M059J (cell line): ENCODE measurements at places on chromosomes 16 and 17. TPM values are rescaled to one million over a fixed set of nuclear protein-coding genes. Genes with fewer than 3 reads are reported as not detected.

CSHL1 gene
- total RNA-seq: not detected in 2 replicates

CDRT4 gene
- 0.59 TPM in 1 of 2 replicates, not detected in the other for total RNA-seq

FNDC8 gene
- not detected in 2 replicates for total RNA-seq

CDH11 gene
- total RNA-seq: 90.8 and 139 TPM in 2 replicates

PRR35 gene
- total RNA-seq: not detected in 2 replicates

TEX19 gene
- 0.05 TPM in 1 of 2 replicates, not detected in the other for total RNA-seq

TP53TG3C gene
- total RNA-seq: not detected in 2 replicates

SP6 gene
- total RNA-seq: 0.79 and 1.5 TPM in 2 replicates

COTL1 gene
- total RNA-seq: 270 and 331 TPM in 2 replicates

PSMD3 gene
- 138 and 170 TPM in 2 replicates for total RNA-seq

DCXR gene
- total RNA-seq: 81.6 and 117 TPM in 2 replicates

UNC13D gene
- 0.07 TPM in 1 of 2 replicates, not detected in the other for total RNA-seq

C17orf67 gene
- 0.32 TPM in 1 of 2 replicates, not detected in the other for total RNA-seq

ITGA2B gene
- 0.07 and 0.25 TPM in 2 replicates for total RNA-seq

NOB1 gene
- 14.9 and 23.5 TPM in 2 replicates for total RNA-seq
